ENCODE measurements at places on chromosomes 1 and 21.
A peak's percentile ranks its signal among the peaks of the same experiment; 100 is the strongest.

GRCh38 chr1:171438441-171438840 lies 46.9 kb upstream of the PRRC2C start:
- peak; percentile 98 for DNase-seq

DNA sequence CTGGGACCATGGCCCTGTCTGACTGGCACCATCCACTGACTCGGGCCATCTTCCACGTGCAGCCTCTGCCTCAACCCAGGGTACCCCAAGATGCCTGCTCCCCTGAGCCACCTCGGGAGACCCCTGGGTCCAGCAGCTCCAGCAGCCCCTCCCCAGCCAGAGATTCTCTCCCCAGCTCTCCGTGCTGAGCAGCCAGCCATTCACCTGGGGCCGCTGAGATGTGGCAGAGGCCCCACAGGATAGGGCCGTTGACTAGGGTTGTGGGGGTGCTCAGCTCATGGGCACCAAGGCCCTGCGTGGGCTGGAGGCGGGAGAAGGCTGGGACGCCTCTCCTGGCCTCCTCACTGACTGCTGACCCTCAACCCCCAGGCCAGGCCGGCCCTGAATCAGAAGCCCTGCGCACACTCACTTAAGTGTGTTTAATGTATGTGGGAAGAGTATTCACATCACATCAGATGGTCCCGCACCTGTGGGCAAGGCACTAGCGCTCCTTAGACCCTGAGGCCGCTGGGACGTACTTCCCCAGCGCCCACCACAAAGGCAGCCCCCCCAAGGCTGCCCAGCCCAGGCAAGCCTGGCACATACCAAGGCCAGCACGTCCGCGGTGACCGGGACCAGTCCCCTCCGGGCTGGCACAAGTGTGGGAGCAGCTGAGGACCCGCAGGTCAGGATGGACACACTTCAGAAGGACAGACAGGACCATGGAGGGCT lies 27.8 kb downstream of the SLC19A1 start:
- DNase-seq, result no peak

GRCh38 chr1:193068013-193068412 lies 8.6 kb downstream of the RO60 start:
- DNase-seq, result no peak

DNA sequence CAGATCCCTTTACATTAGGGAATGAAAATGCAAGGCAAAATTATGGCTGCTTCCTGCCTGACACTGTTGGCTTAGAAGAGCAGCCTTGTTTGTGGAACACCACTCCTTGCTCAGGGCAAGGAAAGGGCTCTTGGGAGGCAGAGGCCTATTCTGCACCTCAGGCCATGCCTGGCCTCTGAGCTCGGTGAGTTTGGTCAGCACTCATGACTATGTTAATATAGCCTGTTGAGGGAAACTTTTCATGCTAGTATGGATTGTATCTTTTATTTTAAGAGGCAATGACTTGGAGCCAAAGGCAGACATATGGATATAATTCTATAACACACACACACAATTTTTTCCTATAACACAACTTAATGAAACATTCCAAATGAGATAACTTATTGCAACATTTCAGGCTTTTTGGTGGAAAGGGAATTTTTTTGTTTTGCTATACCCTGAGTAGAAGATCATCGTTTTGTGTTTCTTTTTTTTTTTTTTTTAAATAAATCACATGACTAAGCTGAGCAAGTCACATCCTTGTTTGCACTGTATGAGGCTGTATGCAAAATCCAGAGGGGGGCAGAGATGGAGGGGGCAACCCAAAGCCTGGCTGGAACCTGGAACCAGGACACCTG lies 5.6 kb upstream of the YRDC start:
- no peak for DNase-seq

GRCh38 chr1:5244631-5245285 lies 590.3 kb downstream of the AJAP1 start:
- no peak for DNase-seq

DNA sequence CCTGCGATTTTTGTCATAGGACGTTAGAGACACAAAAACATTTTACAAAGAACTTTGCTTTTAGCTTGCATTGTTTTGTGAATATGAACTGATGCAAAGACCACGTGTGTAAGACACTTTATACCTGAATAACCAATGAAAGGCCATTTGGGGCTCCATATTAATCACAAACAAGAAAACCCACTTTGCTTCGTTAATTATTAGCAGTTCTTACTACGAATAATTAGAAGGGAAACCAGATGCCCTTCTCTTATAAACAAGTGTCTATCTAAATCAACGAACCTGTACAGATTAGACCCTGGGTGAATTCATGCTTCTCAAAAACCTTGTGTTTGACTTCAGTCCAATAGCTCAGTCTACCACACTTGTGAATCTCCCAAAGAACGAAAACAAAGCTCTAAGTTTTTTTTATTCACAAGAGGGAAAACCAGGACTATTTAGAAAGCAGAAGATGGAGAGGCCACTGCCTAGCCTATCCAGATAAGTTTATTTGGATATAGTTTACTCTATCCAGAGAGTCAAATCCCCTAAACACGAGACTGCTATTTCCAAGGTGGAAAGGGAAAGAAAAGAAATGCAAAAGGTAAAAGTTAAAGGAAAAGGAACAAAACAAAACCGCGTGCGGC lies 897 bp downstream of the CYYR1 start:
- DNase-seq, result no peak

- DNase-seq, result peak; percentile 17
Measured at GRCh38 chr1:151716771-151717631, at the start of gene CELF3. CELF3 (minus strand) TSS chr1:151716803; CDS start chr1:151716020, 783 bp downstream.

GRCh38 chr1:67685558-67686266 lies 711 bp downstream of the GADD45A start:
- peak; percentile 50 for DNase-seq

DNA sequence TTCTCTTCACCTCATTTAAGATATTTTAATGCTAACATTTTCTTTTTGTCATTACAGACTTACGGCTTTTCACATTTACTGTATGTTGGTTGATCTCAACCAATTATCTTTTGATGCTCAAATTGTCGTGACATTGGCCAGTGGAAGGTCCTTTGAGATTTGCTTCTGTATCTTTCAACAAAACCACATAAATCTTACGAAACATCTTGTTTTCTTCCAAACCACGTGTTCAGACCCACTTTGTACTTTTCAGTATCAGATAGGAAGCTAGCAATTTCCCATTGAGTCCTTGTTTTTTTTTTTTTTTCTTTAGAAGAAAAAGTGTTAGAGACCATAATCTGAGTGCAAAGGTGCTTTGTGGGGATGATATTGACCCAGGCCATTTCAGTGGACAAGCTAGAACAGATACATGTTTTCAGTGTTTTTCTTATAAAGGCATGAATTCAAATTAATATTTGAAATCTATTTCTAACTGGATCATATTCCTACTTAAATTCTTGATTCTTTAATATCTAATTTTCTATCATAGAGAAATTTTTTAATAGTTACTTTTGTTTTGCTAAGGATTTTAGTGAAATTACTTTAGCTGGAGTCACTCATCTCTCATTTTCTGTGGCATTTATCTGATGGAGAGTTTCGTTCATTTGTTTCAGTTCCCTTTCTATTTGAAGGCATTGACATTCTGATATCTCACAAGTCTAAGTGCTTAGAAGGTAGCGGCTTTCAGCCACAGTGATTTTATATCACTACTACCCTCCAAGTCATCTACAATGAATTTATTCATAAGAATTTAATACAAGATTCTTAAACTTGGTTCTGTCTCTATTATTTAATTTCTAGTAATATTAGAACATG lies 26.7 kb downstream of the ATG4C start:
- DNase-seq, result no peak

DNA sequence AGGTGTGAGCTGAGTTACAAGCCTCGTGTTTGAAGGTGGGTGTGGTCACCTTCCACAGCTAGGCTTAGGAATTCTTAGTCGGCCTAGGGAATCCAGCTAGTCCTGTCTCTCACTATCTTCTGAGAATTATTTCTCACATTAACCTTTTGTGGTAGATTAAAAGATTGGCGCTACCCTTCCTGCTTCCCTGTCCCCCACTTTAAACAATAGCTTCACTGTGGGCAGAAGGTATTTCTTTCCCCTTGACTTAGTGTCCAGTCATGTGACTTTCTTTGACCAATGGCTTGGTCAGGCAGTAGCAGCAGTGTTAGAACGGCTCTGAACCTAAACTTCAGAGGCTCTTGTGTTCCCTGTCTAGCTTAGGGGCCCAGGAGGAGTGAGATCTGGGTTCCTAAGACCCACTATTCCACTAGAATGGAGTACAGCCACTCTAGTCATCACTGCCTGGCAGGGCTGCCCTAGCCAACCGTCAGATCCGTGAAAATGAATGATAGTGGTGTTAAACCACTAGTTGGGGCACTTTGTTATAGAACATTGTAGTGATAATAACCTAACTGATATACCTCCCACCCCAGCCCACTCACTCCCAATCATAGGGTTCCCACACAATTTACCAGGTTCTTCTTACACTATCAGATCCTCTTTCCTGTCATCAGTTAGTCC lies 13.9 kb upstream of the C1orf141 start:
- DNase-seq, result peak; percentile 18

GRCh38 chr1:38570657-38570975 lies 289.0 kb downstream of the RRAGC start:
- no peak for DNase-seq

DNA sequence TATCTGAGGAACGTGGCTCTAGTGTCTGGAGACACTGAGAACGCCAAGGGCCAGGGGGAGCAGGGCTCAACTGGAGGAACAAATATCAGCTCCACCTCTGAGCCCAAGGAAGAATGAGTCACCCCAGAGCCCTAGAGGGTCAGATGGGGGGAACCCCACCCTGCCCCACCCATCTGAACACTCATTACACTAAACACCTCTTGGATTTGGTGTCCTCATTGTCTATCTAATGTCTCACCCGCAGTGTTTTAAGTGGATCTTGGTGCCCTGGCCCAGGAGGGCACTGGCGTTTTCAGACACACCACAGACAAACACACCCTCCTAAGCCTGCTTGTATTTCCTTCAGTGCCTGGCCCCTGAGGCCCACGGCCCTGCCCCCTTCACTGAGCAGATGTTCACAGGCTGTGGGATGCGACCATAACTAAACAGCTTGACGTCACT lies 2.2 kb upstream of the FALEC start:
- peak; percentile 38 for DNase-seq

DNA sequence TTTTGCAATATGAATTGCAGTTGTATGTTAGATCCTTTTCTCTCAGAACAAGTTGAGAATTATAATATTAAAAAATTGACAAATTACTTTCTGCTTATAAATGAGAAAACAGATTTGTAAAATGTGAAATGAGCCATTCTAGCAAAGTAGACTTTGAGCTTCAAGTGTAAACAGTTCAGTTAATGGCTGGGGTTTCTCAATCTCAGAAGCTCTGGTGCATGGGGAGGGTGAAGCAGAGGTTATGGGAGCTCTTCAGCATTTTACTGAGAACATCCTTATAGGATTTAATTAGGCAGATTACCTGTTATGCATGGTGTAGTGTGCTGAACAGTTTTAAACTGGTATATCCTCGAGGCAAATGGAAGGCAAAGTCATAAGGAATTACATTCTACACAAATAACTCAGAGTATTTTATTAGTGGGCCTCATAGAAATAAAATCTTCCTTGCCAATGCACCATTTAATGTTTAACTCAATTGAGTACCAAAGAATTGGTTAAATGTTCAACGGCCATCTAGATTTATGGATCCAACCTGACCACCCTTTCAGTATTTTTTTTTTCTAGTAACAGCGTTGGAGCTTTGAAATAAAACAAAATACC lies 1143.6 kb upstream of the ADGRL2 start:
- no peak for DNase-seq

DNA sequence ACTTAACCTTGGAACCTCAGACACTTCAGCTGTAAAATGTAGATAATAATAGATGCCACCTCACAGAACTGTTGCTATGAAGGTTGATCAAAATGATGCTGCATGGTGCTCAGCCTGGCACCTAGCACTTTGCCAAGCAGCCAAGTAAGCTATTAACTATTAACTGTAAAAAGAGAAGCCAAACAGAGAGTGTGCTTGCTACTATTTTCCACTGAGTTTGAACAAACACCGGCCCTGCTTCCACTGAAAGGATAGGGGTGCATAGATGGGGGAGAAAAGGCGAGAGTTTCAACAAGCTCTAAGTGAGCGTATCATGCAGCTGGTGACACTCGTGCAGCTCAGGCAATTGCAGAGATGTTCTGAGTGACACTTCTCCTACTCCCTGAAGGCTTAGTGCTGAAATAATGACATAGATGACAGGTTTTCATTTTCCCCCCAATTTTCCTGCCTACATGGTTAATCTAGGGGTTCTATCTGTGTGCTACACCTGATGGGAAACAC lies 78.2 kb downstream of the GPR88 start:
- no peak for DNase-seq

- DNase-seq, result no peak
Measured at GRCh38 chr1:84785271-84786036, 95.2 kb upstream of the SSX2IP start.

DNA sequence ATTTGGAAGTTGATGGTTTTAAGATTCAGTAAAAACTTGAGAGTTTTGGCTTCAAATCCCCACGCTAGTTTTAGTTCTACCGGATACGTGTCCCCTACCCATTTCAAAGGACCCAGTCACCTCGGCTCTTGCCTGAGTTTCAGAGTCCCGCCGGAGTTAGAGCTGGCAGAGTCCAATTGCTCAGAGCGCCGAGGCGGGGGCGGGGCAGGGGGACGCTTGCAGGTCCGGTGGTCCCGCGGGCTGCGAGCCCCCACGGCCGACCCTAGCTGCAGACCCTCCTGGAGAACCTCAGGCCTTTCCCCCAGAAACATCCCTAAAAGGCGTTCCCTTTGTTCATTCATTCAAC lies 765 bp upstream of the VPS45 start:
- DNase-seq, result no peak

GRCh38 chr1:178619042-178619927 lies 105.8 kb upstream of the RALGPS2 start:
- DNase-seq, result no peak

DNA sequence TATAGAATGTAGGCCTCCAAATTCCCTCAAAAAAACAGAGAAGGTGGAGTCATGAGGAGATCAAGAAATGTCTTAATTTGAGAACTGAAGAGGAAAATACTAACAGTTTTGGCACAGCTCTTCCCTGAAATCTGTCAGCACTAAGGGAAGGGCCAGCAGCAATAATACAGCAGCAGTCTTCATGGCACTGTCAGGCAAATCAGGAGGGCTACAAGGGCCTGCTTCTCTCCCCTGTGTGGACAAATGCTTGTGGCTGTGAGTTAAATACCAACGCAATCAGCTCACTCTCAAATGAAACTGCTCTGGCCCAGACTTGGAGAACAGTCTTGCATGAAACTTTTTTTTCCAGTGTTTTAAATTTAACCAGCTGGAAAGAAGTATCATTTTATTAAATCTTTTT lies 20.5 kb upstream of the CNN3 start:
- peak; percentile 89 for DNase-seq

DNA sequence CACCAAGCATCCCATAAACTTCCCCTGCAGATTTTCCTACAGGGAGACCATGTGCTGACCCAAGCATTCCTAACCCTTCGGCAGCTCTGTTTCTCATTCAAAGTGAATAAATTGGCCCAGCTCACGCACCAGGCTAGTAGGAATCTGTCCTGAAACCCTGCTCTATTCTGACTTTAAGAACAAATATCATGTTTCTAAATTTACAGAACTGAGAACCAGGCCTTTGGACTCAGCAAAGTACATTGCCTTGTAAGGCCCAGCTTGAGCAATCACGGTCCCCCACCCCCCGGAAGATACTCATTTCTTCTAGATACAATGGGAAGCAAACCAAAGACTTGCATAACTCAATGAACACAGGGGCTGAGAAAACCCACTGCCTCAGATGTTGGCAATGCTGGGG lies 160.1 kb upstream of the NFIA start:
- DNase-seq, result no peak
